SW 1271 (cell line): ENCODE measurements at places on chromosomes 7 and 10.

DNA sequence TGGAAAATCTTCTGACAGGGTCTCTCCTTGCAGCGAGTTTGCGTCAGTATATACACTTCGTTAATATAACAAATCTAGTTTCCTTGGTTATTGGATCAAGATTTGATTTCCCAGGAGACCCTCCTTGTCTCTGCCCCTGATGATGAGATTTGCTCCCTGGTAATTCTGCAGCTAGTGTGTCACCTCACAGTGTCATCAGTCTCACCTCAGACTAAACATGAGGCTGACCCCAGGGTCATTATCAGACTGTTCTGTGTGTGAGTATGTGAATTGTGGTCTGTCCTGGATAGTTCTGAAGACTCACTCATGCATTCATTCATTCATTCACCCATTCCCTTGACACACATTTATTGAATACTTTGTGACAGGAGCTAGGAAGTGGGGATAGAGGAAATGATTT lies 138.4 kb upstream of the CTTNBP2 start:
- DNase-seq, result no peak

- no peak for DNase-seq
These were observed 84.3 kb downstream of the GLRX3 start for GRCh38 chr10:130220251-130221185.

DNA sequence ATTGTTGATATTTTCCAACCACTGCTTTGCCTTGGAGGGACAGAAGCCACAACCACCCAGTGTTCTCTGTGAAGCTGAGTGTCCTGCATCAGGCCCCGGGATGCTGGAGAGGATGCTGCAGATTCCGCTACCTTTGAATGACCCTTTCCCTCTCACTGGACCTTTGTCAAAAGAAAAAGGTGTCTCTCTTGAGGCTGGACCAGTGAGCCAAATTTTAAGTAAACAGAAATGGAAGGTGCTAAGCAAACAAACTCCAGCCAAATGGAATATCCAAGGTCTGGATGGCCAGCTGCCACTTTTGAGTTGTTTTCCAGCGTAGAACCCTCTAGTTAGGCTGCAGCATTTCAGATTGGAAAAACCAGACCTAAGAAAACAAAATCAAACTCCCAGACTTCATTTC lies 145.5 kb downstream of the TRIL start:
- DNase-seq, result no peak

DNA sequence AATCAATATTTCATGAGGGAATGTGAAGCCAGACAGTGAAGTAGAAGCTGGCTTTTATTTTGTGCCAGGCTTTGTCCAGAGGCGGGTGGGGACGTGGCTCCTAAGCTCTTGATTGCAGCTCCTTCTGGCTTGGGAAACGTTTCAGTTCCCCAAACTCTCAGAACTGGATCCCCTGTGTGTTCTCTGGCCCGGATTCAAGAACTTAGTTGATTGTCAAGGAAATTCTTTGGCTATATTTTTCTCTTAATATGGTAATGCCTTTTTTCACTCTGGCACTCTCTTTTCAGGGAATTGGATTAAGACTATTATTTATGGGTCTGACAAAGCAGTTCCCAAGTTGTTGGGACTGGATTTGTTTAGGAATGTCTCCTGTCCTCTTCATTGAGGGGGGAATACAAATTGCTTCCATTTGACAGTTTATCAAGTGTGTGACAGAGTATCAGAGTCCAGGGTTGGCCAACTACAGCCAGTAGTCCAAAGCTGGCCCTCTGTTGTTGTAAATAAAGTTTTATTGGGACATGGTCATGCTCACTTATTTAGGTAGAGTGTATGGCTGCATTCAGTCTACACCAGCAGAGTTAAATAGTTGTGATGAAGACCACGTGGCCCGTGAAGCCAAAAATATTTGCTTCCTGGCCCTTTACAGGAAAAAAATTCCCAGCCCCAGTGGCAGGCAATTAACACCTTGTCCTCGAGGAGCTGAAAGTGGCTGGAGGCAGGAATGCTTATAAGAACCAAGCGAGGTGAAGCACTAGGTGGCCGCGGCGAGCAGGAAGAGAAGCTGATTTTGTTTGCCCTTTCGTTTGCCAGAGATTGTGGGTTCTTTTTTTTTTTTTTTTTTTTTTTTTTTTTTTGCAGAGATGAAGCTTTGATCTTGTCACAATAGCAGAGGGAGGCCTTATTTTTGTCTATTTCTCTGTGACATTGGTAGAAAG lies 34.3 kb downstream of the HTRA1 start:
- no peak for DNase-seq

GRCh38 chr7:15922002-15922401 lies 235.5 kb upstream of the MEOX2 start:
- DNase-seq, result no peak

GRCh38 chr10:125843603-125844329 lies 20.4 kb downstream of the BCCIP start:
- no peak for DNase-seq

DNA sequence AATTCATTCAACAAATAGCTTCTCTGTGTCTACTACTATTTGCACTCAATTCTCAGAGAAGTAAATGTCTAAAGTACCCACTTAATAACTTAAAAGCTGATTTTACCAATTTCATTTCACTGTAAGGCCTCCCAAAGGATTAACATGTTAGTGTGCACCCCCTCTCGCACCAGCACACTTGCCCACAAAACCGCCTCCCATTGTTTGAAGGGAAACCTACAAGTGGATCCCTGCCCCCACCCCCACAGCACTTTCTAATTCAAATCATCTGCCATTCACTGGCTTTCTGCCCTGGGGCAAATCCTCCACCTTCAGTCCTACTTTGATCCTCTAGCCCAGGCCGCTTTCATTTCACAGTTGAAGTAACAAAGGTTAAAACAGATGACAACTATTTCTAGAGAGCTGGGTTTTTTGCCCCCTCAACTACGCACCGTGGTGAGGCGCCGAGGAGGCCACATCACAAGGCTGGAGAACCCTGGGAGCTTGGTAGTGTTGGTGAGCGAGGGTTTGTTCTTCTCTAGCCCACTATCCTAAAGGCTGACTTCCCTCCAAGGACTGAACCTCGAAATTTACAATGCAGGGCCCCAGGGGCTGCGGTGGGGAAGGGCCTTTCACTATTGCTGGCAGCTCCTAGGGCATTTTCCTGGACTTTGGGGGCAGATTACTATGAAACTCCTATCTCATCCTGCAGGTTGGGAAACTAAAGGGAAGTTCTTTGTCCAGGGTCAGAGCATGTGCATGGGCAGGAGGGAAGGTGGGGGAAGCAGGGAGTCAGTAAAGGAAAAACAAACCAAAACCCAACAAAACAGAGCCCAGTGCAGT lies 517.4 kb upstream of the ZMIZ1 start:
- no peak for DNase-seq

DNA sequence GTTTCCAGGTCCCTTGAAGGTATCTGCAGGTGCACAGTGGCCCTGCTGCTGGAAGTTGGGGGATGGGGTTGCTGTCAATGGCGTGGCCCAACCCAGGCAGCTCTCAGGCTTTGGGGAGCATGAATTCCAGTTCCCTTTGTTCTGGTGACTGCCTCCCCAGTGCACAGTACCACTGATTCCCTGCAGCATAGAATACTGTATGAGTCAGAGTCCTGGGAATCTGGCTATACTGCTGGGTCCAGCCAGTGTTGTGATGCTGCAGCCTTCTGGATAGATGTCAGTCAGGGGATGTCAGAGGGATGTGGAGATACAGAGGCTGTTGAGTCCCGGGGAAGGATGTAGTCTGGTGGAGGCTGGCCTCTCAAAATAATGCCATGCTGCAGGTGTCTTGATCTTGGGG lies 99.3 kb downstream of the LANCL2 start:
- DNase-seq, result no peak
